ENCODE measurements at places on chromosomes 13 and 19.

- DNase-seq, result no peak
Observed at GRCh38 chr19:50772476-50772875, 2.2 kb downstream of the GPR32 start.

- DNase-seq, result no peak
Observed at GRCh38 chr19:47660435-47660832, 51.5 kb downstream of the BICRA start.

- DNase-seq, result no peak
Observed at GRCh38 chr13:71677124-71677523, 189.9 kb downstream of the DACH1 start.

DNA sequence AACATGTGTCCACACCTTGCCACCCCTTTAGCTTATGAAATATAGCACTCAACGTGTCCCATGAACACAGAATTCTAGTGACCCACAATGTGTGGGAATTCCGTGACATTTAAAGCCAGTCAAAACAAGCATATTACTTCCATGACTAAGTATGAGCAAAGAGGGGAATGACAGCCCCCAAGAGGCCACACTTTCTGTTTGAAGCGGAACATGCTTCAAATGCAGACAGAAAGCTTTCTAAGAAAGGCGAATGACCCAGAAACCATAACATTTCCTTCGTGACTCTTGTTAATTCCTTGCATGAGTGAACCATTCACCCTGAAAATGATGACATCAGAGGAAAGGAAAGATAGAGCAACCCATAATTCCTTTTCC is 122.0 kb upstream of the FNDC3A start:
- DNase-seq, result peak; percentile 61

GRCh38 chr19:4453232-4454179 is 4.1 kb downstream of the UBXN6 start:
- no peak for DNase-seq

GRCh38 chr13:26327940-26328725 is 74.2 kb downstream of the CDK8 start:
- DNase-seq, result peak; percentile 1

DNA sequence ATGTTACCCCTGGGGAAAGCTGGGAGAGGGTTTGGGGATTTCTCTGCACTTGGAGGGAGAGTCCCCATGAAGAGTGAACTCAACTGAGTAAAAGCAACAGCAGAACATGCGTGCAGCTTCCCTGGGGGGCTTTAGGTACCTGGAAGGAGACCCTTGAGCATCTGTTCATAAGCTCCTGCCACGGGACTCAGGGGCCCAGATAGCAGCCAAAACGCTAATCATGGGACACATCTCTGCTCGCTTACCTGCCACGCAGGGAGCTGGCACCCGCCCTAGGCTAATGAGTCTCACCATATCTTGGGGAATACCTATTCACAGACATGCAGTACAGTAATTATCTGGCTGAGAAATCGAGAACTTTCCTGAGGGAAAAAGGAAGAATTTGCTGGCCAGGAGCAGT is 33.9 kb downstream of the PDCD5 start:
- no peak for DNase-seq

DNA sequence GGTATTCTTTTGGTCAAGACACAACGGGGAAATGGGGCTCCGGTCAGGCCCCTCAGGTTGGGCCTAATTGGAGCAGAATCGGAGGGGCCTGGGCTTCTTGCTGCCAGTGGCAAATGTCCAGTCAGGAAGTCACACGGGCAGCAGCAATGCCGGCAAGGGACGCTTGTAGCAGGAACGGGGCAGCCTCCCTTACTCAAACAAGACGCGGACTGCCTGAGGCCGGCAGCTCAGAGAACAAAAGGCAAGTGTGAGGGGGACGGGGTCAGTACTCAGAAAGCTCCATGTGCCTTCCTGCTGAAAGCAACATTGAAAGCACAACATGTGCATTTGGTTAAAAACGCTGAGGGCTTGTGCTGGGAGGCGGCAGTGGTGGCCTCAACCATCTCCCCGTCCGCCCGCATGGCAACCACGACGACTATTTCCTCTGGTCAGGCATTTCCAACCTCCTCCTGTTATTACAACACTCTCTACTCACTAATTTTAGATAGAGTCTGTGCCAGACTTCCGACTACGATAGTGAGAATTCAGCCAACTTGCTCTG is 20.5 kb upstream of the RASA3 start:
- DNase-seq, result peak; percentile 37

- DNase-seq, result no peak
Observed at GRCh38 chr13:29978211-29978610, 127.8 kb upstream of the UBL3 start.

DNA sequence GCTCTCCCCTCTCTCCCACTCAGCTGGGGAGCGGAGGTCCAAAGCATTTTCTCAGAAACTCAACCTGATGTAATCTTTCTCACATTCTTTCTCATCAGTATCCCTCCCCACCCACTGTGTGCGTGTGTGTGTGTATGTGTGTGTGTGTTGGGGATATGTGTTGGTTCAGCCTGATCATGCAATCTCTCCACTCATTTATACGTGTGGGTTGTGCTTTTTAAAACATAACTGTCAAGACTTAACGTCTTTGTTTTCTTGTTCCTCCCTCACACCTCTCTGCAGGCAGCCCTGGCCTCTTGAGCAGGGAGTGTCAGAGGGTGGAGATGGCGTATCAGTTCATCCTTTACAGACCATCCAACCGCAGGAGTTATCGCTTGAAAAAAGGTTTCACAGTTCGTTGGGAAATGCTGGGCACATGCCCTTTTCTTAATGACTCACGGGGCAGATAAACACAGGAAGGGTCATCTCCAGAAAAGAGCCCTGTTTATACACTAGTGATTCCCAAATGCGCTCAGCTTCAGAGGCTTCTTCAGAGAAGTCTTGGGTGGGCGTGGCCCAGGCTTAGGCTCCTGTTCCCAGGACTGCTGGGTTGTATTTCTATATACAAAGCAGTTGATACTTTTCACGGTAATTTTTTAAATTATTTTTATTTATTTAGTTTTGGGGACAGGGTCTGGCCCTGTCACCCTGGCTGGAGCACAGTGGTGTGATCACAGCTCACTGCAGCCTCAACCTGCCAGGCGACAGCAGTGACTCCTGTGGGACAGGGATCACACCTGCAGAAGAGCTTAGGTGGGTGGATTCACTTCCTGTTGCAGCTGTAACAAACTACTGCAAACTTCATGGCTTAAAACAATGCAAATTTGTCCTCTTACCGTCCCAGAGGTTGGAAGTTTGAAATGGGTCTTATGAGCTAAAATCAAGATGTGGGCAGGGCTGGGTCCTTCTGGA is 60.3 kb downstream of the CCDC70 start:
- DNase-seq, result peak; percentile 3

GRCh38 chr13:35768551-35768950 is 292.1 kb upstream of the MAB21L1 start:
- peak; percentile 86 for DNase-seq
